ENCODE measurements at places on chromosomes 1 and 21.

GRCh38 chr1:29208442-29208841 is 22.3 kb downstream of the MECR start:
- no peak for DNase-seq

DNA sequence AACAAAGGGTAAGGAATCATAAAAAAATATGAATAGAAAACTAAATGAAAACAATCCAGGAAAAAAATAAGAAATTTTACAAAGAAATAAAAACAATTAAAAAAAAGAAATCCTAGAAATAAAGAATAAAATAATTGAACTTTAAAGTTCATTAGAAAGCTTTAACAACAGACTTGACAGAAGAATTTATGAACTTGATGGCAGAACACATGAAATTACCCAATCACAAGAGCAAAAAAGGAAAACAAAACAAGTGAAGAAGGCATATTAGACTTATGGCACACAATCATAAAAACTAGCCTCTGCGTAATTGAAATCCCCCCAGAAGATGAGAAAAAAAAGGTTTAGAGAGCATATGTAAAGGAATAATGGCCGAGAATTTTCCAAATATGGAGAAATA is 802.5 kb upstream of the B3GALT2 start:
- DNase-seq = no peak

DNA sequence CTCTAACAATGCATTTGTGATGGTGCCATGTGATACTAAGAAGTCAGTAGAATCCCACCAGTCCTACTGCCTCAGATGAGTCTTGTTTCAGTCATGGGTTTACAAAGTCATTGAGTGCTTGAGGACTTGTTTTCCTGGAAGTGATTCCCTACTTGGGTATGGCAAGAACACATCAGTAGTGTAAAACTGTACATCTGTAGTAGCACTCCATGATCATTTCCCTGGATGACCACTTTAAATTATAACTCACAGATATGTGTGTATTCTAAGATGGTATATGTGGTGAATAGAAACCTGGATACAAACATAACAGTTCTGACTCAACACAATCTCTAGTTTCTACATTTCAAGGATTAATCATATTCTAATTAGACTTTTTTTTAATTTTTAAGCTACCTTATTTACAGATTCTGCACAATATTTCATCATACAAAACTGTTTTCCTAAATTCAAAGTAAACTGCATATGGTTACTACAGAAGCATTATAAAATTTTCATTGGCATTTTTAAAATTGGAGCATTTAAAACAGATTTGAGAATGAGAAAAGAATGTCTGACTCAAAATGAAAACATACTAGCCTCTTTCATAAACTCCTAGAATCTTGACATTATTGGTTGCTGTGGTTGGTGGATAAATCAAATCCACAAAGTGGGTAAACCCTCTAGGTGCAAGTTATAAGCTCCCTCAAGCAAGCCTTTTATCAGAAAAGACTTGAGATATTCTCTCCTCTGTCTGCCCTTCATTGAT is 6.8 kb upstream of the PSMG1 start:
- DNase-seq = no peak

- peak; percentile 24 for DNase-seq
These were observed 85.2 kb upstream of the TRABD2B start for GRCh38 chr1:48082271-48082962.

- no peak for DNase-seq
These were observed 46.8 kb downstream of the UBR4 start for GRCh38 chr1:19163261-19163660.

- DNase-seq = no peak
These were observed 55.0 kb downstream of the TTC3 start for GRCh38 chr21:37128076-37128475.

GRCh38 chr1:147351140-147351835 is 108.8 kb downstream of the CHD1L start:
- no peak for DNase-seq

DNA sequence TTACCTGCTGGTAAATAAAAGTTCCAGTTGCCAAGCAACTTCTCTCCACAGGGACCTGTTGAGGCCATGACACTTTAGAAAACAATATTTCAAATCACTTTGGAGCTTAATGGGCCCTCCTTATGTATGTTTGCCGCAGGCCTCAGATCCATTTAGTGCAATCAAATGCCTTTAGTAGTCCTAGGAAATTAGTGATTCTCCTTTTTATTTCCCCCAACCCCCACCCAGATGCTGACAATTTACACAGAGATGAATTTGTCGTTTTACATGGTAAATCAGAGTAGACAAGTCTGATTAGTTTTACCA is 83.6 kb downstream of the CLIC4 start:
- DNase-seq = peak; percentile 81

- no peak for DNase-seq
These were observed 154.6 kb downstream of the PLPPR5 start for GRCh38 chr1:98849969-98850636.
